ENCODE measurements at places on chromosomes 6 and 20.

DNA sequence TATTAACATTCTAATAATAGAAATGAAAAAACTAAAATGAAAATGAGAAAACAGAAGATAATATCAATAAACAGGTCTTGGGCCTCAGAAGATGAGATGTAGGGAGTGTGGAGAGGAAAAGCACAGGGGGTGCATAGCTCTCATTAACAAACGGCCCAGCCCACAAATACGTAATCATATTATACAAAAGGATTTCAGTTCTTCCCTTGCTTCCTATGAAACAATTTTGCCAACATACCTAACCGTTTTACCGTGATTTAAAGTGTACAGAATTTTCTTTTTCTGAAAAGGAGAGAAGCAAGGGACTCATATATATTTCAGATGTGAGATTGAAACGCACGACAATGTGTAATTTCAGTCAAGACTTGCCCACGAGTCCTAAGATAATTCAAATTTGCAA lies 136.0 kb downstream of the HFE start:
- DNase-seq, result no peak

GRCh38 chr20:48198929-48199451 lies 413.7 kb upstream of the SULF2 start:
- no peak for DNase-seq

DNA sequence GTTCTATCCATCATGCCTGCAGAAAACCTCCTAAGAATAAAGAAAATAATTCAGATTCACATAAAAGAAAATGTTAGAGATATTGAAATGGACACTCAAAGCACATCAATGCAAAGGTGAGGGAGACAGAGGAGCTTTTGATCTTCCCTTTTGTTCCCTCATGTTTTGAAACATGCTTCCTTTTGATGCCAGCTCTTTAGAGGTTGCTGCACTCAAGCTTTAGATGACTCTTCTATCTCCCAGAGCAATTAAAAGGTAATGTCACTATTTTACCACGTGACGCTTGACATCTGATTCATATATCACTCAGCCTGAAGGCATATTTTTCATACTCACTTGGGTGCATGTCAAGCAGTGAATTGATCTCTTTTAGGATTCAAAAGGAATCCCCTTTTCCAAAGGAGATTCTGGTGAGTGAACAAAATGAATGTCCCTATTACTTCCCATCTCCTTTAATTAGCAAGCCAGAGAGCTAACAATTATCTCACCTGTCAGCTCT lies 1026.7 kb downstream of the KIF16B start:
- no peak for DNase-seq

DNA sequence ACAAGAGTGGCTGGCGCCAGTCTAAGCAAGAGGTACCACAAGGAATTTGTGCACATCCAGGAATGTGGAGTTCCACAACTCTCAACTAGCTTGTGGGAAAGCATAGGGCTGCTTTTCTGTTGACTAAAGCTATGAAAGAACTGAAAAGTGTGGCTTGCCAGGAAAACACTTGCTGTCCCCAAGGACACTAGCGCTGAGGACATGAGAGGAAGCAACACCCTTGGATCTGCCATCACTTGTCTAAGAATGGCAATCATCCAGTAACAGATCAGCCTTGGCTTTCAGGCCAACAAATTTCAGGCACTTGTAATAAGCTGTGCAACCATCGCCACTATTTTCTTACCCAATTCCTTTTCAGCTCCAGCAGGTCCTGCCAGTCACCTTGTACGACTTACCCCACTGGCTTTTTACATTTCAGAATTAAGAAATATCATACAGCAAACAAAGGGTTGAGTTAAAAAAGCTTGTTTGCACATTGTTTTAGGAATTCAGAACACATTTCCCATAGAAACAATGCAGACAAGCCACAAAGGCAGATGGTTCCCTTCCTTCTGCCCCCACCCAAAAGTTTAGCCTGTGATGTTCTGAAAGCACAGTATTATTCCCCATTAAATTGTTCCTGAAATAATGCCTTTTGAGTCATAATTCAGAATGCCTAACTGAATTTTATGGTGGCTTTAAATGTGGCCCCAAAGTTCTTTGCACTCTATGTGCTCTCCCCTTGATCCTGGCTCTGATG lies 57.9 kb upstream of the SSTR4 start:
- DNase-seq, result no peak

GRCh38 chr20:14470977-14471661 lies 133.7 kb upstream of the FLRT3 start:
- DNase-seq, result no peak

Data from stimulated activated CD8-positive, alpha-beta memory T cell treated with anti-CD3 and anti-CD28 coated beads, Interleukin-2, amount 100 ng/mL, for 1 hour (primary cell).